ENCODE measurements at places on chromosomes 5 and 9.
A peak's percentile ranks its signal among the peaks of the same experiment; 100 is the strongest.

GRCh38 chr5:107263387-107264018, 407.2 kb downstream of the EFNA5 start:
- no peak for DNase-seq

- no peak for DNase-seq
Measured at GRCh38 chr5:178206166-178207101, 2.1 kb downstream of the HNRNPAB start.

GRCh38 chr5:58015175-58015574, 444.7 kb downstream of the PLK2 start:
- DNase-seq: no peak

- no peak for DNase-seq
Measured at GRCh38 chr9:94757158-94757557, 30.7 kb downstream of the AOPEP start.

- no peak for DNase-seq
Measured at GRCh38 chr5:168736281-168736831, 157.2 kb upstream of the PANK3 start.

- DNase-seq: no peak
Measured at GRCh38 chr9:91245431-91246313, 116.0 kb downstream of the AUH start.

- DNase-seq: no peak
Measured at GRCh38 chr5:19536387-19536786, 451.6 kb downstream of the CDH18 start.

DNA sequence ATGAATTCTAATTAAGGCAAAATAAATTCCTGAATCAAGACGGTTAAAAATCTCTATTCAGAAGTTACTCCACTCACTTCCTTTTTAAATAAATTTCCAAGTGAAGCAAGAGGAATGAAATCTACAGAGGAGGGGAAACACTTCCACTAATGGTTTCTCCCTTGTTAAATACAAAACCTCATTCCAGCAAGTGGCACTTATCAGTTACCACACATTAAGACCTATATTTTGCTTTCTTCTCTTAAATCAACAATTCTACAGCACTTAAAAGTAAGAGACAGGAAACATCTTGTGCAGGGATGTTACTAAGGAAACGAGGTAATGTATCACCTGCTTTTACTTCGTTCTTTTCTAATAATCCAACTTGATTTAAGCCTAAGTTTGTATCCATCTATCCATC, 172.6 kb downstream of the RAPGEF6 start:
- DNase-seq: peak; percentile 59

GRCh38 chr9:84811072-84811750, 141.7 kb downstream of the NTRK2 start:
- no peak for DNase-seq

DNA sequence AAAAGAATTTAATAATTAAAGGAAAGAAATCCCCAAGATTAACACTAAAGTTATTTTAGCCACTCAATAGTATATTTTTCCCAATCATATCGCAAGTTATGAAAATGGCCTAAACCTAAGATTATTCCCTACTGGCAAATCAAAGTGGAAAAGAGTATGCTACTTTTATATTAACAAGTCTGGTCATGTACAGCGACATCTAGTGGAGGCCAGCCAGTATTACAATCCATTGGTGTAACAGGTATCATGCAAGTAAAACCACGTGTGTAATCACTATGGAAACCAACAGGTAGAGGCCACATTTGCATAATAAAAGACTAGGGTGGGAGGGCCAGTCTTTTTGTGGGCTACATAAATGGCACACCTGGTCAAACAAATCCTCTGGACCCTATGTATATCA, 976.4 kb upstream of the CDH9 start:
- DNase-seq: no peak

DNA sequence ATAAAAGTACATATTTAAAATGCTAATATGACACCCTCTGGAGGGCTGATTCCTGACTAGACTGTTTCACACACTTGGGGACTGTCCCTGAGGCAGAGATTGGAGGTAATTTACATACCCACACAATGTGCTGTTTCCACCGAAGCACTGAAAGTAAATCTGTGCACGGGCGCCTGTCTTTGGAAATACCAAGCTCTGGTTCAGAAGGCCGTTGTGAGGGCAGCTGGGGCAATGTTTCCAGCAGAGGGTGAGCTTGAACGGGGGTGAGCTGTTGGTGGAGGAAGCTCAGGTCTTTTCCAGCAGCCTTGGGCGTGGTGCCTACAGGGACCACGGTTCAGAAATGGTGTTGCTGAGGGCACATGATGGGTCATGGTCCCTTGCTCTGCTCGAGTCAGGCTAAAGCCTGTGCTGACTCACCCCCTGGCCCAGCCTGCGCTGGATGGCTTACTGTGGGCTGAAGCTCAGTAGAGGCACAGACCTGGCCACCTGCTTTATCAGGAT, 25.8 kb upstream of the HMCN2 start:
- no peak for DNase-seq

DNA sequence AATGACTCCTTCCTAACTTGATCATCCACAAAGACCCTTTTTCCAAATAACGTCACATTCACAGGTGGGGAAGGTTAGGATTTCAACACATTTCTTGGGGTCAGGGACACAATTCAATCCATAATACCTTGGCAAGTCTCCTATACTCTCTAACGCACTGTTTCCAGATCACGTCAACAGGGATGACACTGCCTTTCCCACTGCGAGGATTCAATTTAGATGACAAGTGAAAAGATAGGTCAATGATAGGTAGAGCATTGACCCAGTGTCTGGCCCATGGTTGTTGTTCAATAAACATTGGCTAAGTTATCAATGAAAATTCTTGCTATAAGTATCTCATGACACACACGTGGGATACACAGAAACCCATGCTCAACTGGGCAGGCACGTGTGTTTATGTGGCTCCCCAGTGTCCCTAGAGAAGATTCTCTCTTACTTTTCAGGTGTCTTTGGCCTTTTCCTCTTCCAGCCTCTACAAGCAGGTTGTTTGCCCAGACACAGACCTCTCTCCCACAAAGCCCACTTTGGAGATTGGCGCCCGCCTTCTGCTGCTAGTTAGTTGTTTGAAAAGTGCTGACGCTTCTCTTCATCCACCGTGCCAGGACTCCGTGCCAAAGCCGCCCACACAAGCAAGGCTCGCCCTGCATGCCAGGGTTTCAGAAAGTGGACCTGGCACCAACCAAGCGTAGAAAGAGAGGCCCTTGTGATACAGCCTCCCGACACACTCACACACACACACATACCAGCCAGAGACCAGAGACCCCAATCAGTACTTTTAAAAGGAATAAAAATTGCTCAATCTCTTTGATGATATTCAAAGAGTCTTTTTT, 594.5 kb downstream of the BNC2 start:
- no peak for DNase-seq

- no peak for DNase-seq
Measured at GRCh38 chr5:82413302-82414040, 135.3 kb upstream of the RPS23 start.

GRCh38 chr9:72149231-72149975, at the start of gene GDA:
Gene GDA (plus strand): TSS chr9:72149440. CDS start chr9:72149560, 120 bp downstream.
- no peak for DNase-seq

GRCh38 chr5:93088592-93089389, 492.2 kb downstream of the NR2F1-AS1 start:
- DNase-seq: no peak

GRCh38 chr9:78552802-78553201, 255.9 kb downstream of the PSAT1 start:
- DNase-seq: no peak

GRCh38 chr5:88109818-88110217, 158.8 kb downstream of the TMEM161B start:
- no peak for DNase-seq

GRCh38 chr5:27217155-27217956, 179.0 kb upstream of the CDH9 start:
- DNase-seq: no peak

Measured in NCI-H1436 (cell line).